ENCODE measurements at places on chromosomes 3 and 15.
A peak's percentile ranks its signal among the peaks of the same experiment; 100 is the strongest.

GRCh38 chr3:94990952-94991705, 928.3 kb downstream of the NSUN3 start:
- no peak for DNase-seq

DNA sequence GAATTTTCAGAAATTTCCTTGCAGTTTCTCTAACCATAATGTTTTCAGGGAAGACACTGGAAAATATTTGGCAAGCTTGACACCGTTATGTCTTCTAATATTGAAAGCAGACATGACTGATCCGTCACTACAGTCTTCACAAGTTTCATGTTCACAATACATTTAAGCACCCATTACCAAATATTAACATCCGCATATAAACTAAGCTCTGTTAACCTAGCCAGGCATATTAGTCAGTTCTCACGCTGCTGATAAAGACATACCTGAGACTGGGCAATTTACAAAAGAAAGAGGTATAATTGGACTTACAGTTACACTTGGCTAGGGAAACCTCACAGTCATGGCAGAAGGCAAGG, 162.7 kb upstream of the LYSMD4 start:
- no peak for DNase-seq

DNA sequence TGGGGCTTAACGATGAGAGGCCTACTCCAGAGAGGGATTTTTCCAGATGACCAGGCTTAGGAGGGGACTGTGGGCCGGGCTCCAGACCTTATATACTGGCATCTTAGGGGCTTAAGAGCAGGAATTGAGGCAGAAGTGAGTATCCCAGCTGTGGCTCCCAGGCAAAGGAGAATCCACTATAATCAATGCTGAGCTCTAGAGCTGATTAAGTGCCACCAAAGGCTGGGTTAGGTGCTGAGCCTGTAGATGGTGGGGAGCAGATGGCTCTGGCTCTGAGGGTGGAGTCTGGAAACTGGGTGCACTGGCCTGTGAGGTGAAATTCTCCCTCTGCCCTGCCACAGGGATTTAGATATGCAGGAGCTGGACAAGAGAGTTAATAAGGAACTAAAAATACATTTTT, 23.2 kb downstream of the IRAK2 start:
- no peak for DNase-seq

DNA sequence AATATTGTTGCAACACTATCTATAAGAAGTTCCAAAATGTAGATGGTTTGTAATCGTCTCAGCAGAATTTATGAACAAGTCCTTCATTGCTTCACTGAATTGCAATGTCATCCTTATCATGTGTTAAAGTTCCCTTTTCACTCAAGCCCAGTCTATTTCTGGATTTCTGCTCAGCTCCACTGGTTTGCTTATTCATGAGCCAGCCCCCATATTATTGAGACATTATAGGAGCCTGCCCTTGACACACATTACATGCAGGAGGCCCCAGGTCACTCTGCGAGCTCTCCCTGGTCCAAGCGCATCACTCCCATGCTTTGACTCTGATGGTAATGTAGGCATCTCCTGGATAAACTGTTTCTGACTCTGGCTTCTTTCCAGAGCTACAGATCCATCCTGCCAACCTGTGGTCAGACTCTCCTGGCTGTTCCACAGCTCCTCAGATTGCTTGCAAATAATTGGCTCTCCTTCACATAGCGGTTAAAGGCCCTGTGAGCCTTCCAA, 56.9 kb downstream of the ABTB1 start:
- no peak for DNase-seq

GRCh38 chr3:118480101-118480860, 554.4 kb downstream of the IGSF11 start:
- no peak for DNase-seq

GRCh38 chr3:172522871-172523818, at the start of gene TNFSF10:
TNFSF10 (minus strand) TSS chr3:172523430; CDS start chr3:172523384, 46 bp downstream.
- DNase-seq, result peak; percentile 21

Data from stimulated activated CD8-positive, alpha-beta memory T cell treated with anti-CD3 and anti-CD28 coated beads, Interleukin-4, amount 100 ng/mL, for 4 hours (primary cell).